ENCODE measurements at places on chromosomes 5 and 9.

DNA sequence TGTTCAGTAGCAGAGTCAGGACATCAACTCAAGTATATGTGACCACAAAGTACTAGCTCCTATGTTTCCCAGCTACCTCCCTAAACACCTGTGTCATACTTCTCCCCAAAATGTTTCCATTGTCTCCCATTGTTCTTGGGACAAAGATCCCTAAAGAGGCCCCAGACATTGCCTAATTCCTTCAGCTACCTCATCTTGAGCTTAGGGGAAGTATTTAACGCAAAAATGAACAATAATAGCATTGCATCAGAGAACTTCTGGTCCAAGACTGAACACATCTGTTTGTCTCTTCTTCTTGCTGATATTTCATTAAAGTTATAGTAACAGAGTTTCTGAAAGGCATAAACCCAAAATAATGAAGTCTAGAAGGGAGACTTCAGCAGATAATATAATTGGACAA, 430.8 kb downstream of the MTRR start:
- DNase-seq, result no peak

DNA sequence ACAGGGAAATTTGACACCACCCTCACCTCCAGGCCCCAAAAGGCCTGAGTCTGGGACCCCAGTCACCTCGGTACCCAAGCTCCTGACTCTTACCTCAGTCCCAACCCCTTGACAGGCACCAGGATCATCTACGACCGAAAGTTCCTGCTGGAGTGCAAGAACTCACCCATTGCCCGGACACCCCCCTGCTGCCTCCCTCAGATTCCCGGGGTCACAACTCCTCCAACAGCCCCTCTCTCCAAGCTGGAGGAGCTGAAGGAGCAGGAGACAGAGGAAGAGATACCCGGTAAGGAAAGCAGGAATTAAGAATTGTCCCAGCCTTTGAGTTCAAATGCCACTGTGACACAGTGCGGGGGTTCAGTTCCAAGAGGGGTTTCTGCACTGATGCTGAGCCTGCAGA, 1.3 kb downstream of the EIF4EBP3 start:
- no peak for DNase-seq

DNA sequence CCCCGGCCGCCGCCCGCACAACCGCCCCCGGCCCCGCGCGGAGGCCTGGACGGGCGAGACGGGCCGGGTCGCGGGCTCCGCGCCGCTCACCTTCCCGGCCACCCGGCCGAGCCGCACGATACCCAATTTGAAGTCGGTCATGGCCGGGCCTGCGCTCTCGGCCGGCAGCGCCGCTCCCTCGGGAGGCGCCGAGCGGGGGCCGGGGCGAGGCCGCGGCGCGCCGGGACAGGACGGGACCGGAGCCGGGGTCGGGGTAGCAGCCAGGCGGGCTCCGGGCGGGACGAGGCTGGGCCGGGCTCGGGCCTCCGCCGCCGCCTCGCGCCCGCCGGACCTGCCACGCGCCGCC, 216 bp downstream of the ZMYND19 start:
- no peak for DNase-seq

GRCh38 chr9:74035786-74036185, 461.3 kb upstream of the RORB start:
- DNase-seq, result no peak

GRCh38 chr5:168756453-168757391, 177.6 kb upstream of the PANK3 start:
- no peak for DNase-seq

DNA sequence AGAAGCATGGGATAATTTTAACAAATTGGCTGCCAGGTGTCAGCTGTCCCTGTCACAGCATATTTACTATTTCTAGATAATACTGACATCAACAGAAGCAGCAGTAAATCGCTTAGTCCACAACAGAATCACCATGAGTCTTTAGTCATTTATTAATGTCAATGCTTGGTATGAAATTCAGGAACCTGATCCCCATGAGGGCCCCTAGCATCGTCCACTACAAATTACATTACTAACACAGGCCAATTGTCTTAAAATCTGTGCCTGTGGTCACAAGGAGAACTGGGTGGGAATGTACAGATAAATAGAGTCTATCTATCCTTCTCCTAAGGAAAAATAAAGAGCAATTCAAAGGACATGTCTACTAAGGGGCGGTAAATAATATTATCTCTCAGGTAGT, 76.1 kb downstream of the TSSK1B start:
- no peak for DNase-seq

DNA sequence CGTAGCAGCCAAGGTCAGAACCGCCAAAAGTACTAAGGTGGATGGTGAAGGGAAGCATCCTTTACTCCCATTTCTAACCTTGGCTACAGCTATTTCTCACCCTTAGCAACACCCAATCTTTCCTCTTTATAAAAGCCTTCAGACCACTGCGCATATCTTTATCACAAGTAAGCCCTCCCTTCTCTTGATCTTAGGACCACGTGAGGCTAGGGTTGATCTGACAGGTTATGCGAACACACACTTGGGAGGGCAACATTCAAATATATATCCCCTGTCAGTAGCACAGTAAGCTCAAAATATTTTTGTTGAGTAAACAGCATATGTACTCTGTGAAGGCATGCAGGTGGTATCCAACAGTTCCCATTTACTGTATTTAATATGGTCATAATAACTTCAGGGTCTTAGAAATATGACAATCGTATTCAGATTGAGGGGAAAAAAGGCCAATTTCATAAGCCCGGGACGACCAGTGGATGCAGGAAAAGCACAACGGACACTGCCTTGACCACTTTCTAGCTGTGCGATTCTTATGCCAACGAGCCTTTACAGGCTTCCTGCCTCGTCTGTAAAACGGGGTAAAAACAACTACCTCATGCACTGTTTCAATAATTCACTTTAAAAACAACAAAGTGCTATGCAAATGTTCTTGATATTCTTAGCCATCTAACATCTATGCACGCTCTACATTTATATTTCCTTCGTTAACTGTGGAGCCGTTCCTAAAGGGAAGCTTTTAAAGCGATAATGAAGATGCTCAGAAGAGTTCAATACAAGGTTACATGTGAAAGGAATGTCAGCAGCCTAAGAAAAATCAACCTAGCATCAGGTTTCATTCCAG, 1.3 kb downstream of the ARSB start:
- DNase-seq, result no peak

- no peak for DNase-seq
Observed at GRCh38 chr5:55052383-55052931, 28.4 kb downstream of the GZMK start.

GRCh38 chr5:158875272-158875679, 224.4 kb downstream of the EBF1 start:
- no peak for DNase-seq

DNA sequence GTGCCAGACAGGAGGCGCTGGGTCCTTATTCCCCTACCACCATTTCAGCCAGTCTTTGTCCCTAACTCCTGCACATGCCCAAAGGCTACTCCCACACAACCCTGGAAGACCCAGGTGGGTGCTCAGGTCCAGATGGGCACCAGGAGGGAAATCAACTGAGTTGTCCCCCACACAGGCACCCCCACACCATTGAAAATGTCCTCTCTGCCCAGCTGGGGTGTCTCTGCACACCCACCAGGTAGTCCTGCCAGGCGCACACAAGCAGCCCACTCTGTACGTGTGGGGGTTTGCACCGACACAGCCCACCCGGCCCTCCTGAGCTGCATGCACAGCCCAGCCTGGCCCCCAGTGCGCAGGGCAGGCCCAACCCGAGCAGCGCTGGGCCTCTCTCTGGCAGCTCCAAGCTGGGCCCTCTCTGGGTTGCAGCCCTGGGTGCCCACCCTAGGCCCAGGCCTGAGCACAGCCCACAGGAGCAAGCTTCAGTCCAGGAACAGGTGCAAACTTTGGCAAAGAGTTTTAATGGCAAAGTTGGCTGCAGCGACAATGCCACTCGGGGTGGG, 2.2 kb downstream of the RNF208 start:
- DNase-seq, result no peak

GRCh38 chr9:79940919-79941318, 369.2 kb downstream of the TLE4 start:
- DNase-seq, result no peak

GRCh38 chr9:133863257-133863592, 125.1 kb upstream of the SARDH start:
- no peak for DNase-seq

GRCh38 chr9:35529161-35529823, 39.4 kb downstream of the RUSC2 start:
- no peak for DNase-seq

- no peak for DNase-seq
Observed at GRCh38 chr5:137902408-137903133, 13.3 kb downstream of the PKD2L2 start.

DNA sequence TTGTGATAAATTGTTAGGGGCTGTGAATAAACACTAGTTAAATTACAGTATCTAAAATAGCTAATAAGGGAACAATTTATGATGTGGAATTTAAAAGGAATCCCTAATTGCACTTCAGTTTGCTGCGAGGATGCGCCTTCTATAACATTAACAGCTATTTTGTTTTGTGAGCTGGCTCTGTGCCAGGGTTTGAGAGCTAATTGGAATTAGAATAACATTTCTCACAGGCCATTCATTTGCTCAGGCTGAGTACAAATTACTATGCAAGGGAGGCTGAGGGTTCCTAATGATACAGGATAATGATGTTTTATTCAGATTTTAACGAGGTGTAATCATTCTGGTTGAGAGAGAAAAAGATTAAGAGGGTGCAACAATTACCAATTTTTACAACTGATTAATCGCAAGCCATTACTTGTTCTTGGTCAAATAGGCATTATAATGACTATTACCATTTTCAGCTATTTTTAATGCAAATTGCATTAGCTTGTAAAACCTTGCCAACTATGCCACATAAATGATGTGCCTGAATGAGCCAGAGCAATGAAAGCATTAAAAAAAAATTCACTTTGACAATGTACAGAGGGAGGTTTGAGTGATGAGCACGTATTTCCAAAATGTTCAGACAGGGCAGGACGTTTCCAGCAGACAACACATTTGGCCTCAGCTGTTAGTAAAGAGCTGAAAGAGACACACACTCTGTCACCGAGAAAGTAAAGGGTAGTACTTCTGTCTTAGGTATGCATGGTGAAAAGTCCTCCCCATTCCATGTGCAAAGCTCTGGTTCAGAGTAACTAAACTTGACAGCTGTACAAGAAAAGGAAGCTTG, 576.5 kb downstream of the TLE1 start:
- DNase-seq, result no peak

DNA sequence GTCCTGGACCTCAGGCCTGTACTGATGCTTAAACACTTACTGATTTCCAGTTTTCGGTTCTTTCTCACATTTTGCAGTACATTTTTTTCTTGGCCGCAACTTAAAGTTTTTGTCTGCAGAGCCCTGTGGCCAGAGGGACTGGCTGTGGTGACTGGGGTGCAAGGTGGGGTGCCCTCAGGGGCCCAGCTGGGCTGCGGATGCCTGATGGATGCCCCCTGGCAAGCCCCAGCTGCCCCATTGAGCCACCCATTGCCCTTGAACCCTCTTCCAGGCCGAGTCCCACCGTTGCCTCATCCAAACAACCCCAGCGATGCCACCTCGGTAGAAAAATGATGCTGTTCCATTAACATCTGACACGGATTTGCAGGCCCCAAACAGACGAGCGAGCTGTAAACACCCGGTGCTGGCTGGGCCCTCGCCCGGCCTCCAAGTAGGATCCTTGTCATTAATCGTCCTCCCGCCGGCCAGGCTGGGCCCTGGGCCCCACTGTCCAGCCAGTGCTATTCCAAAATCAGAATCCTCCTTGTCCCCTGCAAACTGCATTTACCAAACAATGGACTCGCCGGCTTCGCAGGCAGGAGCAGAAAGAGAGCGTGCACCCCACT, 107.9 kb downstream of the PHF2 start:
- no peak for DNase-seq

GRCh38 chr5:107383414-107383813, 287.3 kb downstream of the EFNA5 start:
- DNase-seq, result no peak

DNA sequence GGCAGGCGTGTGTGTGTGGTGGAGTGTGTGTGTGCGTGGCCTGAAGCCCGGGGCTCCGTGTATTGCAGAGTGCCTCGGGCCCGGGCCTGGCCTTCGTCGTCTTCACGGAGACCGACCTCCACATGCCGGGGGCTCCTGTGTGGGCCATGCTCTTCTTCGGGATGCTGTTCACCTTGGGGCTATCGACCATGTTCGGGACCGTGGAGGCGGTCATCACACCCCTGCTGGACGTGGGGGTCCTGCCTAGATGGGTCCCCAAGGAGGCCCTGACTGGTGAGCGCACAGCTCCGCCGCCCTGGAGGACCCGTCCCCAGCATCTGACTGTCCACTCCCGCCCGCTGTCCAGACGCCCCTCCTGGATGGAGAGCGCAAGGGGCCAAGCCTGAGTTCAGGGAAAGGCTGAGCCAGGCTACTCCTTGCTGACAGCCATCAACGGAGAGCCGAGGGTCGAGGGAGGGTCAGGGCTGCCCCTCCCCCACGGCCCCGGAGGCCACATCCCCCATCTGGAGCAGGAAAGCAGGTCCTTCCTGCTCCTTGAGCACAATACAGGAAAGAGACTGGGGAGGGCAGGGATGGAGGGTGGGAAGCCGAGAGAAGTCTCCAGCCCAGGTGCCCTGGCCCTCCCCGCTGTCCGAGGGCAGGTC, 18.4 kb downstream of the SLC6A18 start:
- no peak for DNase-seq

DNA sequence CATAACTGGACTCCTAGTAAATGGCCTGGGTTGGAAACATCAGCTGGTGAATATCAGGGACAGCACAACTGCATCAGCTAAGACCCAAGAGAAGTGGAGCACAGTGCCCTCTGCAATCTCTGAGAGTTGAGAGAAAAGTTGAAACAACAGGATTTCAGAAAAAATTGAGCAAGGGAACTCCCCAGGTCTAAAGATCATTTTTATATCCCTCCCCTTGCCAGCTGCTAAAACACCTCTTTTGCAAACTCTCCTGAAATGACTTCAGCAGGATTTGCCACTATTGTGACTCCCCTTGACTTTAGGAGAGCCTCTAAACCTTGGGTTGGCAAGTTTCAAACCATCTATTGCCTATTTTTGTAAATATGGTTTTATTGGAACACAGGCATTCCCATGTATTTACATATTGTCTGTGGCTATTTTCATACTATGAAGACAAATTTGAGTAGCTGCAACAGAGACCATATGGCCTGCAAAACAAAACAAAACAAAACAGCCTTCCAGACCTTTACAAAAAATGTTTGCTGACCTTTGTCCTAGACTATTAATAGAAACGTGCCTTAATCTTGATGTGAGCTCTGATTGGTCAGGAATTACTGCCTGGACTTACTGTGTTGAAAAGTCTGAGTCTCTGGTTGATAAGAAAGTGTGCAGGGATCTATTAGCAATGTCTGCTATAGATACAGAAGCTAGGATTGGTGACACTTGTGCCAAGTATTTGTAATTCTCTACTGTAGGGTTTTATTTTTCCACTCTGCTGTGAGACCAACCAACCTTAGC, 37.7 kb upstream of the PLPPR1 start:
- no peak for DNase-seq

GRCh38 chr9:103287361-103287760, 292.2 kb downstream of the CYLC2 start:
- DNase-seq, result no peak

DNA sequence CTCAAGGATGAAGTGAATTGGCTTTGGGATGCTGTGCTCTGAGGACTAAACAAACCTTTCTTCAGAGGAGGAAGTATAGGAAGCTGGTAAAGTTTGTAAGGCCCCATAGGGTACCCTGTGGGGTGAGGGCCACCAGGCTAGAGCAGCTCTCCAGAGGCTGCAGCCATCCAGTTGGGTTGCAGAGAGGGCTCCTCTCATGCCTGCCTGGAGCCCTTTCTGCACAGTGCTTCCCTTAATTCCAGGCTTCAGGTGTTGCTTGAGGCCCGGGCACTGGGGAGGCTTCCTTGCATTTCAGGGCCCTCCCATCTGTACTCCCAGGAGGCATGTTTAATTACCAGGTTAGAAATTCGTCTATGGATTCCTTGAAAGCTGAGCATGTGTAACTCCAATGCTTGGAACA, 95.3 kb upstream of the FSTL4 start:
- DNase-seq, result no peak

- DNase-seq, result no peak
Observed at GRCh38 chr5:74895906-74896305, 29.7 kb upstream of the FAM169A start.
